ENCODE measurements at places on chromosomes 2 and 18.

DNA sequence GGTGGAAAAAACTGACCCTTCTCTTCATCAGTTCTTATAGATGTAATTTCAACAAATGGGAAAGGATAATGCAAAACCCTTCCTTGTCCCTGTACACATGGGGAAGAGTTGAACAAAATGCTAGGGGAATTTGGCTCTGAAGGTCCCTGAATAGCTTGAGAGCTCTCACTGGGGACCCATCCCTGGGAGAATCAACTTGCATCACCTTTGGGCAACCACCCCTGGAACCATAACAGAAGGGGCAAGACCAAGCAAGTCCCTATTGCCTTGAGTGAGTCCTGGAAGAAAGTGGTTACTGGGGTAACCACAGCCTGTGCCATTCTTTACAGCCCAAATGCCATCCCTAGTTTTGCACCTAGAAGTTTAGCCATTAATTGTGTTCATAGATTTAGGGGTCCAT lies 52.2 kb upstream of the B3GNT2 start:
- DNase-seq, result no peak

- DNase-seq, result no peak
These were observed 45.9 kb downstream of the MARCO start for GRCh38 chr2:118987886-118988285.

DNA sequence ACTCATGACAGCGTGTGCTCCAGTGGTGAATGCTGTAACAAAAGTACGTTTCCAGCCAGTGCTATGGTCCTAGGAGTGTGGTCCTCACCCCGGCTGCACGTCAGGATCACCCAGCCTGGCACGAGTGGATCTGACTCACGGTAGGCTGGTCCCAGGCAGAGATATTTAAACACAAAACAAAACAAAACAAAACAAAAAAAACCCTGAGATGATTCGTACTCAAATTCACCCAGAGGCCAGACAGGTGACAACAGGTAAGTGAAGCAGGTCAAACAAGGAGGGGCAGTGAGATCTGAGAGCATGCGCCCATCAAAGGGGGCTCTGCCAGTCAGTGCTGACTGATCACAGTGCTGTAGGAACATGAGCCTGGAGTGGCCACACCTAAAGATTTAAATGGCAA lies 43.2 kb downstream of the C2orf76 start:
- DNase-seq, result no peak

DNA sequence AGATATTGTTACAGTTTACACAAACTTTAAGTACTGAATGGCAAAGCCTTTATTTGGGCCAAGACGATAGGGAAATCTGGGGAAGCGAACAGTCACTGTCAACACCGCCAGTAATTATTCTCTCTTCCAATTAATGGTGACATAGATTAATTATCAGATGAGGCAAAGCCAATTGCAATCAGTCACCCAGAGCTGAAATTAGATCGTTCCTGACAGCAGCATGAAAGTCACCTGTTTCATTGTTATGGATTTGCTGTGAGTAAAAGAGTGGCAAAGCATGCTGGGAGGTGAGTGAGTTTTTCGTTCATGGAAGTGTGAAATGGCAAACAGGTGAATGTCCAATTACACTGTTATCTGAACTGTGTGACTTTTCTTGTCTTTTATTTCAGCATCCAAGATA lies 164.8 kb upstream of the KLHL14 start:
- DNase-seq, result no peak

GRCh38 chr2:43225093-43225787 lies 1.2 kb downstream of the ZFP36L2 start:
- DNase-seq, result peak; percentile 68

- DNase-seq, result no peak
These were observed 42.8 kb upstream of the MYCN start for GRCh38 chr2:15897431-15898098.

GRCh38 chr18:21177822-21178221 lies 64.2 kb upstream of the GREB1L start:
- no peak for DNase-seq

- no peak for DNase-seq
These were observed 76.0 kb downstream of the ARHGAP15 start for GRCh38 chr2:143205106-143205764.

DNA sequence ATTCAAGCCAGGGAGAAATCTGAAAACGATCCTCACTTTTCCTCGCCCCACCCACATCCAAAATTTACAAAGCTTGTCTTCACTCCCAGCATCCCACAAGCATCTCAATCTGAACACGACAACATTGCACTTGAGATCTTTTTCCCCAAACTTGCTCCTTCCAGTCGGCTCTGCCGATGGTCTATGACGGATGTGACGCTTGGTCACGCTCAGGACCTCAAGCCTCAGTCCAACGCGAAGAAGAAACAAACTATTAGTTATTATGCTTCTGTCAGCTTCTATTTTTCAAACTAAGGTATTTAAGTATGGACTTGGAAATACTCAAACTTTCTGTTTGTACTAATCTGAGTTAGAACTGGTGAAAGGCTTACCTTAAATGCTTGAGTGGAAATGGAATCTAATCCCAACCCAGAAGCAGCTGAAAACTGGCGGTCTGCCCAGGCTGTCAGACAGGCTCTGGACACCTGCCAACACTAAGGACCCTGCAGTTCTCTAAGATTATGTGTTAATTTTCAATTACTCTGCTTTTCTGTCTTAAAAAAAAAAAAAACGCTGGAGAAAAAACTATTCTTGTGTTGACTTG lies 132.1 kb upstream of the DNMT3A start:
- peak; percentile 42 for DNase-seq

DNA sequence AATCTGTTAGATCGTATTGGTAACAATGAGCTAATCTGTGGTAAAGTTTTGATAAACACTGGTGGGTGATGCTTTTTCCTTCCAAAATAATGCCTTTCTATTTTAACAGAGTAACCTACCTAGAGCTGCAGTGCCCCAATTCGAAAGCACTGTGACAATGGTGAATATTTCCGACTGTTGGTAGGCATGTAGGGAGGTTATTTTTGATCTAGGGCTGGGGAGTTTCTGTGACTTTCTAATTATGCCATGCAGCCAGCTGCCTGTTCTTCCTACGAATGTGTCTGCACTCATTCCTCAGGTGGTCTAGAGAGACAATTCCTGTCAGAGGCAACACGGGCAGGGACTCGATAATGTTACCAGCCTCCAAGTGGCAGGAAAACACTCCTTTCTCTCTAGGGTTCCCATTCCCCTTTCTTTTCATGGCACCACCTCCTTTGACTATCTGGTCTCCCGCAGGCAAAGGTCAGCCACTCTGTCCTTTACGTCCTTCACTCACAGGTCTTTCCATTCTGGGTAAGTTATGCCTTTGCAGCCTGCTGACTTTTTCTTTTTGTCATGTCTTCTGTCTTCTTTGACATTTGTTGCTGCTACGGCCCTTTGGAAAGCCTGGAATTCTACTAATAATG lies 167.2 kb upstream of the MGAT5 start:
- no peak for DNase-seq

- no peak for DNase-seq
These were observed 10.6 kb upstream of the PROC start for GRCh38 chr2:127407661-127408003.

GRCh38 chr2:73203055-73203681 lies 794 bp downstream of the NOTO start:
- DNase-seq, result no peak

- DNase-seq, result no peak
These were observed at the start of gene TFCP2L1 for GRCh38 chr2:121284463-121285449. Gene TFCP2L1, minus strand, starts transcription at chr2:121285202. Its CDS starts 93 bp downstream, at chr2:121285109.

- DNase-seq, result no peak
These were observed 1.6 kb downstream of the FEV start for GRCh38 chr2:218983263-218983933.

DNA sequence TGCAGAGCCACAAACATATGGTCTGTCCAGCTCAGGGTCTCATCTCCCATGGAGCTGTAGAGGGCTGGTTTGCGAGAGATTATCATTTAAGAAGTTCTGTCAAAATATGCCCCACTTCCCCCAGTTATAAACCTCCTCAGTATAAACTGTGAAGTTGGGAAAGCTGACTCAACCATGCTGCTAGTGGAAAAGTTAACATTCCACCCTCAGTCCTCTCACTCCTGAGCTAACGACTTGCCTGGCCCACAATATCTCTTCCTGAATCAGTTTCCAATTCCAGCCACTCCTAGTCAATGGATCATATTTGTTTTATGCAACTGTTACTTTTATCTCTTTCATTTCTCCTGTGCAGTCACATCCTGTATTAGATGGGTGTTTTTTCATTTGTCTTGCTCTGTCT lies 326.2 kb downstream of the SETBP1 start:
- DNase-seq, result peak; percentile 36

GRCh38 chr2:3646446-3646845 lies 11.6 kb upstream of the ALLC start:
- no peak for DNase-seq

DNA sequence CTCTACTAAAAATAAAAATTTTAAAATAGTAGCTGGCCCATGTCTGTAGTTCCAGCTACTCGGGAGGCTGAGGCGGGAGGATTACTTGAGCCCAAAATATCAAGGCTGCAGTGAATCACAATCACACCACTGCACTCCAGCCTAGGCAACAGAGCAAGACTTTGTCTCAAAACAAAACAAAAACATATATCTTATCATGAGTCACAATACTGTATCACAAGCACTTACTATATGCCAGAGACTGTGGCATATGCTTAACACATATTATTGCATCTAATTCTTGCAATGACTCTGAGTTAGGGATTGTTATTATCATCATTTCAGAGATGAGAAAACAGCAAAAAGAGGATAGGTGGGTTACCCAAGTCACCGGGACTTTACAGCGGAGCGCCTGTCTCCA lies 29.5 kb upstream of the TMEM37 start:
- no peak for DNase-seq

GRCh38 chr2:101861382-101861781 lies 130.4 kb upstream of the IL1R2 start:
- DNase-seq, result no peak

DNA sequence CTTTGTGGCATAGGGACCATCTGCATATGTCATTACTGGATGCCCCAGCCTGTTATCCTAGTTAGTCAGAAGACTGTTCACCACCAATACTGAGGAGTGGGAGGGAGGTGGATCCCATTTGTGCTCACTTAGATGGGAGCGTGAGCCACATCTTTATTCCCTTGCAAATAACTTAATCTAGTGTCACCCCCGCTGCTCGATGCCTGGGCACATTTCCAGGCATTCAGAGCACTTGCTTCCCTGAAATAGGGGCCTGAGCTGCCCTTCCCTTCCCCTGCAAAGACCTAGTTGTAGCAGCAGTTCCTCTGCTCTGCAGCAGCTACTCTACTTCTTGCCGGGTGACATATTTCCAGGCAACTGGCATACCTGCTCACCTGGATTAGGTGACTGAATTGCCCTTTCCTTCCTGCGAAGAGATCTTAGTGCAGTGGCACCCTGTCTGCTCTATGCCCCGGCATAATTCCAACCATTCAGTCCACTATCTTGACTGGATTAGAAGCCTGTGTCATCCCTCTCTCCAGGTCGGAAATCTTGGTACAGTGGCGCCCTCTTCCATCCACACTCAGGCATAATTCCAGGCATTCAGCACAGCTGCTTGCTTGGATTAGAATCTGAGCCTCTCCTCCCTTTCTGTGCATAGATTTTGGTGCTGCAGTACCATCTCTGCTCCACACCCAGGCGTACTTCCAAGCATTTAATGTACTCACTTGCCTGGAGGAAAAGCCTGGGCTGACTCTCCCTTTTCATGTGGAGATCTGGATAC lies 1389.1 kb upstream of the TMEFF2 start:
- DNase-seq, result peak; percentile 5

DNA sequence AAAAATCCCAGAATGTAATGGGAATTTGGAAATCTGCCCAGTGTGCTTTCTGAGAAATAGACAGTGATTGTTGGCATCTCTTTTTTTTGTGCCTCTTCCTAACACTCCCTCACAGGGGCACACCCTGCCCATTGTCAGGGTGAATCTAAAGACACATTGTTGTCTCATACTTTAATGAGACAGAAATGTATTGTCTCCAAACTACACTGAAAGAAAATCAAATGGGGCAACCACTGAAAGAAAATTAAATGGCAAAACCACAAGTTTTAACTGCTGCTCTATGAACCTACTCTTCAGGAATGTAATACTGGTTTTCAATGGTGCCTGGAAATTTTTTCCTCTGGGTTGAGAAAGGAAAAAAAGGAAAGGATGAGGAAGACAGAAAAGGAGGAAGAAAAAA lies 43.2 kb upstream of the GLS start:
- peak; percentile 81 for DNase-seq

GRCh38 chr2:232576995-232577394 lies 26.5 kb downstream of the EIF4E2 start:
- peak; percentile 24 for DNase-seq

DNA sequence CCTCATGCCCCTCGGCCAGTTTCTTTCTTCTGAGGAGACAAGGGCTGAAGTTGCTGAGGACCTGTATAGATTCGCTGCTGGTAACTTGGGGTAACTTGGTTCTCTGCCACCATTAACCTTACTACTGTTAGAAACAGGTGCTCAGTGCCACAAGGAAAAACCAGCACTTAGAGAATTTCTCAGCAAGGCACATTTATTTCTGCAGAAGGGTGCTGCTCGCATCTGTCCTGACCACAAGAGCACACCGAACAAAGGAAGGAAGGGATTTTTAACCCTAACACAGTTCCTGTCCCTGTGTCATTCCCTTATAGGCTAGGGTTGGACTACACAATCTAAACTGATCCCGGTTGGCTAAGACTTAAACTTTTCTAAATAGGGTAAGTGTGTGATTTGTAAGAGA lies 154.1 kb downstream of the SOCS6 start:
- no peak for DNase-seq

GRCh38 chr2:192215096-192215877 lies 20.6 kb upstream of the TMEFF2 start:
- DNase-seq, result no peak

DNA sequence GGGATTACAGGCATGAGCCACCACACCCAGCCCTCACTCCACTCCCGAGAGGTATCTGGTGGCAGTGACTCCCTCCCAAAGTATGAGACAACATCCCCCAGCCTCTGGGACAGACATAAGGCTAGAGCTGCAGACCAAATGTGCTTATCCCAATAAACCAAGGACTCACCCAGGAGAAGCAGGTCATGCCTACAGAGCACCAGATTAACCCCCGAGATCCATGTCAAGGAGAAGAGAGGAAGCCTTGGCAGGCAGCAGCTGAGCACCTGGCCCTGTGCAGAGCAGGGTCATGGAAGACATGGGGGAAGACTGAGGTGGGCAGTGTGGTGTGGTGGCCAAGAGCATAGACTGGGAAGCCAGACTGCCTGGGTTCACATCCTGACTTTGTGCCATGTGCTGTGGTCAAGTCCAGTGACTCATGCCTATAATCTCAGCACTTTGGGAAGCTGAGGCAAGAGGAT lies 7.2 kb downstream of the RAB11FIP5 start:
- peak; percentile 25 for DNase-seq
